ENCODE measurements at places on chromosomes 13 and 19.

GRCh38 chr13:51331354-51331861, 8.1 kb upstream of the SERPINE3 start:
- no peak for DNase-seq

- DNase-seq = no peak
Measured at GRCh38 chr13:72990953-72991352, 67.9 kb upstream of the KLF5 start.

GRCh38 chr13:49502954-49503353, 7.2 kb downstream of the PHF11 start:
- DNase-seq = no peak

DNA sequence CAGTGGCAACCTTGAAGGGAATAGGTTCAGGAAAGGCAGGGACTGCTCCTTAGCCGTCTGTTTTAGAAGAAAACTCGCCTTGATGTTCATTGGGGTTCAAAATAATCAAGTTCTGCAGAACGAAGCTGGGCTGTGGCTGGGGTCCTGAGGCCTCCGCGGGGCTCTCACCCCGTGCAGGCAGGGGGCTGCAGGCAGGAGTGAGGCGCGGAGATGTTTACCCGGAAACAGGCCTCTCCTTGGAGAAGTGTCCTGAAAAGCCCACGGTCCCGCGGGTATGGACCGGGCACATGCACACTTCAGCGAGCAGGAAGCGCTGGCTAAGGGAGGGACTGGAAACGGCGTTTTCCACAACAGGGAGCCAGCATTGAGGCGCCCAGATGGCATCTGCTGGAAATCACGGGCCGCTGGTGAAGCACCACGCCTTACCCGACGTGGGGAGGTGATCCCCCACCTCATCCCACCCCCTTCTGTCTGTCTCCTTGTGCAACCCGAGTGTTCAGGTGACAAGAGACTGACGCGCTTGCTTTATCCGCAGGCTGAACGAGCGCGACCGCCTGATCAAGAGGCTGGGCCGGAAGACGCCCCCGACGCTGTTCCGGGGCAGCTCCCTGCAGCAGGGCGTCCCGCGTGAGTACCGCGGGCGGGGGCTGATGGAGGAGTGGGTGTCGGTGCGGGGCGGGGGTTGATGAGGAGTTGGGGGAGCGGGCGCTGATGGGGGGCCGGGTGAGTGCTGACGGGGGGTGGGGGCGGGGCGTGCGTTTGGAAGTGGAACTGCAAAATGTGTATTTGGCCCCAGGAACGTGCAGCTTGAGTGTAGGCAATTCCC, 39.6 kb downstream of the SHISA2 start:
- no peak for DNase-seq

- DNase-seq = no peak
Measured at GRCh38 chr13:32125221-32125689, 93.7 kb downstream of the FRY start.

- no peak for DNase-seq
Measured at GRCh38 chr13:107099661-107100060, 531.7 kb upstream of the ARGLU1 start.

DNA sequence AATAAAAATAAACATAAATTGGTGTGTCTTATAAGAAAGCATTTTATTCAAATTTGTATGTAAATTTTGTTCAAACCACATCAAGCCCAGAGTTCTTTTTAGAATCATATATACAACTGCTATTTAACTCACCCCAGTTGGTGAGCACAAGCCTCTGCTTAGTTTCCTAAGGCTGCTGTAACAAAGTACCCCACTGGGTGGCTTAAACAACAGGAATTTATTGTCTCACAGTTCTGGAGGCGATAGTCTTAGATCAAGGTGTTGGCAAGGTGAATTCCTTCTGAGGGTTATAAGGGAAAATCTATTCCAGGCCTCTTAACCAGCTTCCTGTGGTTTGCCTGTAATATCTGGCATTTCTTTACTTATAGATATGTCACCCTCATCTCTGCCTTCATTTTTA, 1133.5 kb downstream of the OLFM4 start:
- DNase-seq = no peak

GRCh38 chr13:28744656-28745055, 25.9 kb upstream of the SLC46A3 start:
- DNase-seq = no peak

GRCh38 chr13:48526286-48526685, 6.6 kb downstream of the RCBTB2 start:
- no peak for DNase-seq

- no peak for DNase-seq
Measured at GRCh38 chr13:111370570-111371535, 50.4 kb downstream of the TEX29 start.

- DNase-seq = peak; percentile 11
Measured at GRCh38 chr19:41872775-41873647, 4.1 kb upstream of the CD79A start.

DNA sequence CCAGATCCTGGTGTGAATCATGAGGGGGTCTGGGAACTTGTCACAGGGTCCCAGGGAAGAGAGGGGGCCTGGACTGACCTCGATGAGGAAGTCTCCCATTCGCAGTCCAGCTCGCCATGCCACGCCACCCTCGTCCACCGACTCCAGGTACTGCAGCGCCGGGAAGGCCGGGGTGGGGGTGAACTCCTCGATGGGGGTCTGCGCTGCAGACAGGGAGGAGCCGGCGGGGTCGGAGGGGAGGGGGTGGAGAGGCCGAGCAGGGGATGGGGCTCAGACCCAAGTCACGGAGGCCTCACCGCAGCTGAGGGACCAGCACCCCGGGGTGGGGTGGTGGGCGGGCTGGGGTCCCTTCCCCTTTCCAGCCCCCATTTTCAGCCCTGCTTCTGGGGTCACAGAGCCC, 30.8 kb downstream of the SHANK1 start:
- no peak for DNase-seq

- no peak for DNase-seq
Measured at GRCh38 chr19:13381827-13382632, 124.2 kb downstream of the CACNA1A start.

- DNase-seq = no peak
Measured at GRCh38 chr13:45162821-45163220, 38.0 kb downstream of the KCTD4 start.

DNA sequence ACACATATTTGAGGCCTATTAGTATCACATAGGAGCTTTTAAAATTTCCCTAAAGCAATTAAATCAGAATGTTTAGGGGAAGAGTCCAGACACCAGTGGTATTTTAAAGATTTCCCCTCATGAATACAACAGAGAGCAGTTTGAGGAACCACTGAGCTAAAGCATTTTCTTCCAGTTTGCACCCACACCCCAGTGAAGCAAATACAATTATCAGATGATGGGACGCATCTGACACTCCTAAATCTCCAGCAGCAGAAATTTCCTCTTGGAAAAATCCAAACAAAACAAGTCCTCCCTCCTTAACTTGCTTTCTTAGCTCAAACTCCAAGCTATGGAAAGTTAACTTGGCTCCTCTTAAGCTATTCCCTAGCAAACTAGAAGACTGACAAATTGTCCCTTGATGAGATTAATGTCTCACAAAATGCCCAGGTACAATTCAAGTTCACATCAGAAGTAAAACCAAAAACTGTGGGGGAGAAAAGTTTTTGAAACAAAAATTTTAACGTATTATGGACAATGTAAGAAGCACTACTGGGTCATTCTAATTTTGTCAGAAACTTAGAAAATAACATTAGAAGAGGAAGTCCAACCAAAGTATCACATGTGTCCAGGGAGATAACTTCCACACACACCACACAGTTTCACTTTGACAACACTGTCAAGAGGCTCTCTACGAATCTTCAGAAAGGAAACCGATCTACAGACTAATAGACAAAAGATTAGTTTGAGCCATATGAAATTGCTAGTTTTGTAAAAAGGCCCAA, 74.1 kb downstream of the ABCC4 start:
- no peak for DNase-seq

- DNase-seq = no peak
Measured at GRCh38 chr19:49690079-49690655, 749 bp upstream of the CPT1C start.

DNA sequence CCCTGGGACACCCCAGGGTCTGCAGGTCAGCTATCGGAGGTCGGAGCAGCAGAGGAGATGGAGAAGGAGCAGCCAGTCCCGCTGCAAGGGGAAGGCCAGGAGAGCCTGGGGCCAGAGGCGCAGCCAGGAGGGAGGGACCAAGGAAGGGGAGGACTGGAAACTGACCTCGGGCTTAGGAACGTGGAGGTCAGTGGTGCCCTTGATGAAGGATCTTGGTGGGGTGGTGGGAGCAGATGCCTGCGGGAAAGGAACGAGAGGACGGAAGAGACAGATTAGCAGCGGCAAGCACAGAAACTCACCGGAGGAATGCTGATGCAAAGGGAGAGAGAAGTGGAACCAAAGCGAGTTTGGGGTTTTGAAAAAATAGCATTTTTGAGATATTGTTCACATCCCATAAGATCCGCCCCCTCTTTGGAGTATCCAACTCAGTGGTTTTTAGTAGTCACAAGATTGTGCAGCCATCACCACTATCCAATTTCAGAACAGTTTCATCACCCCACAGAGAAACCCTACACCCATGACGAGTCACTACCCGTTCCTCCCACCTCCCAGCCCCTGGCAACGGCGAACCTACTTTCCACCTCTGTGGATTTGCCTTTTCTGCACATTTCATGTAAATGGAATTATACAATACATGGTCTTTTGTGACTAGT, 22.1 kb downstream of the PLEKHF1 start:
- DNase-seq = no peak

GRCh38 chr13:64688893-64689677, 2541.1 kb downstream of the PCDH9 start:
- DNase-seq = no peak

GRCh38 chr19:3464587-3465235, 15.6 kb downstream of the SMIM24 start:
- no peak for DNase-seq

DNA sequence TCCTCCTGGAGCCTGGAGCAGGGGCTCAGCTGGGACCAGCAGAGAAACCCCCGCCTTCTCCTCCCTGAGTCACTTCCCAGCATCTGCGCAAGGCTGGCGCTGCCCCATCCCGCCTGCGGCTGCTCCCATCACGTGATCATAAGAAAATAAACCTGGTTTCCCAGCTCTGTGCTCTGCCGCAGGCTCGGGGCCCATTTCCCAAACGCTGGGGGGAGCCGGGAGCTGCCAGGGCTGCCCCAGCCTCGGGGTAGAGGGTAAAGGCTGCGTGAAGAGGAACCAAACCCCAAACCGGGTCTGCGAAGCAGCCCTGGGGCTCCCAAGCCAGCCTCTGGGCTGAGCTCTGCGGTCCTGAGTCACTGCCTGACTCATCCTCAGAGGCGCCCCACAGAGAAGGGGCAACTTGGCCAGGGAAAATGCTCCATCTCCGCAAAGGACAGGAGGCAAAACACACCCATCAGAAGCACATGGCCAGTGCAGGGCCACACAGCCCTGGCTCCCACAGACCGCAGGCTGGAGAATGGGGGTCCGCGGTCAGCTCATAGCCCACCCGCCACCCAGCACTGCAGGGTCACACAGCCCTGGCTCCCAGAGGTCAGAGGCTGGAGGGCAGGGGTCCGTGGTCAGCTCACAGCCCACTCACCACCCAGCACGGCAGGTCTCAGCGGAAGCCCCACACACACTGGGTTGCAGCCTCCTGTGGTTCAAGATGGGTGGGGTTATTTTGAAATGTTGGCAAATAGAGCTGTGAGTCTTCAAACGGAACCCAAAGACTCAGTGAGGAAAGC, 67.1 kb downstream of the RASA3 start:
- DNase-seq = peak; percentile 81

- no peak for DNase-seq
Measured at GRCh38 chr19:16419669-16420335, 52.0 kb downstream of the EPS15L1 start.

- no peak for DNase-seq
Measured at GRCh38 chr13:49060678-49061387, 85.1 kb downstream of the FNDC3A start.

DNA sequence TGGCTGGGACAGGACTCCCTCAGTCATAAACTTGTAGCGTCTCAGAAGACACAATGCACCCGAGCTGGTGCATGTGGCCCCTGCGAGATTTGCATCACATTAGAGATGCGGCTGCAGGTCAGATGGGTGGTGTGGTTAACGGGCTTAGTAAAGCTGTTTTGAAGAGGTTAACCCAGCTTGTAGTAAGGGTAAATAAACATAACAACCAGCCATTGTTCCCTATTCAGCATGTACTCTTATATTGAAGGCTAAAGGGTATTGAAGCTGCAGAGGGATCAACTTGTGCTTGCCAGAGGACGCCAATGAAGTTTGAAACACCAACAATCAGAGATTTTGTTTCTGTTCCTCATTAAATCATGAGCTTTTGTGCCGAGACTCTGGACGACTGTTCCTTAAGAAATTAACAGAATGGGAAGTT, 79.4 kb downstream of the ZIC5 start:
- DNase-seq = no peak

DNA sequence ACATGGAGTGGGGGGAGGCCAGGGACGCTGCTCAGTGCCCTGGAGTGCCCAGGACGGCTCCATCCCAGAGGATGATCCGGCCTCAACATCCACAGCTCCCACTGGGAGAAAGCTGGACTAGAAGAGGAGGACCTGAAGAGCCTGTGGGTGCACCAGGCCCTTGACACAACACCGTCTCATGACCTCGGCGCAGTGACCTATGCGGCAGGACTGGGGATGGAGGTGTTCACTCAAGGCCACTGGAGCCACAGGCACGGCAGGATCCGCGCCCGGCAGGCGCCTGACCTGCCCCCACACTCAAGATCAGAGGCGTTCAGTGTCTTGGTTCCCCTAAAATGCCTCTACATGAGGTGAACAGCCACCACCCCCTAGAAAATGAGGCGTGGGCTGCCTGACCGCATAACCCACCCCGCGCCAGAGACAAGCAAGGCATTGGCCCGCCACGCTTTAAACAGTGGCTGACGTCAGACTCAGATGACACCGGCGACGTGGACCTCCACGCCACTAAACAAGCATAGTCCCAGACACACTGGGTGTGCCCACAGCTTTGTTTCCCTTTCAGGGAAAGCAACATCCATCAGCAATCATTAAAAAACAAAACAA, 8.0 kb downstream of the SGTA start:
- no peak for DNase-seq

DNA sequence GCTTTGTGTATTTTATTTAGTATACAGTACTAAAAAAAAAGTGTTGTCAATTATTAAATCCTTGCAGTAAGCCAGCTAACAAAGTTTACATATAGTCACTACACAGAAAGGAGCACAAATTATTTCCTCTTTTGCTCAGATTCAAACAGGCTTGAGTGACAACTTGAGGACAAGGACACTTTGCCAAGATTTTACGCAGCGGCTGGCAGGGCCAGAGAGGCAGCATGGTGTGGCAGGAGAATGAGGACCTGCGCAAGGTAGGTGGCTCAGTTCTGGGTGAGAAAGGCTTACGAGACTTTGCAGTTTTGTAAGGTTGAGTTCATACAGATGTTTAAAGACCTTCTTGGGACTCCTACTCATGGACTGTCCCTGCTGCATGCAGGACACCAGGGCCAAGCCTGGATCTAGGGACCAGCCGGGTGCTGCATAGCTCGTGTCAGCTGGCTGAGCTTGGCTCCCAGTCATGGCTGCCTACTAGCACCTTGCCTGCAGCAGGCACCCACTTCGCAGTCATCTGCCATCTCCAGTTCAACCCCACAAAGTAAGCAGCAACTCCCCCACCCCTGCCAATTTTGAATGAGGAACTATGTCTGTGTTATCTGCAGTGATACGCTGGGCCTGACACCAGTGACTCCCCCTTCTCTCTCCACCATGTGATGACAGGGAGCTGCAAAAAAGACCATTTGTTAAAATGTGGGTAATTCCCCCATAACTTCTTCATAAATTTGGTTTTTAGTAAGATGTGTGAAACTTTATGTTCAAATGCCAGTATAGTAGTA, 3.7 kb upstream of the TUBA3C start:
- no peak for DNase-seq

GRCh38 chr19:55809381-55810058, 22.3 kb downstream of the NLRP11 start:
- no peak for DNase-seq

All from nucleus accumbens (tissue), 56 donors.